ENCODE measurements at places on chromosomes 3 and 15.

GRCh38 chr15:65917407-65917756 lies 48.1 kb downstream of the RAB11A start:
- no peak for DNase-seq

GRCh38 chr3:184805351-184806038 lies 6.5 kb upstream of the VPS8 start:
- DNase-seq: no peak

DNA sequence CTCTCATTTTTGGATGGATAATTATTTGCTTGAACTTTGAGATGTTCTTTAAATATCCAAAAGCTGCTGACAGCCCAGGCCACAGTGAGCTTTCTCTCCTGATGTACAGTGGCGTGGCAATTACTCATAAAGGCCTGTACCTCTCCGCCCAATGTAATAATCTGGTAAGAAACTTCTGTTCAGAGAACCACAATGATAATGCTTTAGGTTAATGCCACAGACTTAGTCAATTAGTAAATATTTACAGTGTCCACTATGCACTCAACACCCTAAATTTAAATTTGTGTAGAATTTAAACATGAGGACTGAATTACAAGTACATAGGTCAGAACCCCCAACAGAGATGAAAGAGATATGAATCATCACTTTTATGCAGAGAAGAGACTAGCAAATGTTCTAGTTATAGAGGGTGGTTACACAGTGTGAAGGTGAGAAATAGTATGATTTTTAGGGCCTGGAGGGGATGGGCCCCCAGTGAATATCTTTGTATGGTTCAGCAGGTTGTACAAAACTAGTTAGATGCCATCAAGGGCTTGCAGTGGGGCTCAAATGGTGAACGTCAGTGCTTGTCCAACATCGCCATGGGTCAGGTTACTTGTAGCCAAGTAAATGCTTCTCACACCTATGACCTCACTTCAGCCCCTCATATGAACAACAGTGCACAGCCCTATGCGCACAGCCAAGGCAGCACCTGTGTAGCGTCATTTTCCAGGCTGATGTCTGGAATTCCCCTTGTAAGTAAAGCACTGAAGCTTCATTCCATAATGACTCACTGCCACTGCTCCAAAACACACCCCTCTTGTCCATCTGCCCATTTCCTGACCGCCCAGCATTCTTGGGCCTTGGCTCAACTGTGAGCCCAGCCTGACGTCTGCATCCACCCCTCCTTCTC lies 13.3 kb downstream of the ABHD2 start:
- DNase-seq: no peak

GRCh38 chr15:67760901-67761300 lies 64.4 kb upstream of the SKOR1 start:
- DNase-seq: no peak

DNA sequence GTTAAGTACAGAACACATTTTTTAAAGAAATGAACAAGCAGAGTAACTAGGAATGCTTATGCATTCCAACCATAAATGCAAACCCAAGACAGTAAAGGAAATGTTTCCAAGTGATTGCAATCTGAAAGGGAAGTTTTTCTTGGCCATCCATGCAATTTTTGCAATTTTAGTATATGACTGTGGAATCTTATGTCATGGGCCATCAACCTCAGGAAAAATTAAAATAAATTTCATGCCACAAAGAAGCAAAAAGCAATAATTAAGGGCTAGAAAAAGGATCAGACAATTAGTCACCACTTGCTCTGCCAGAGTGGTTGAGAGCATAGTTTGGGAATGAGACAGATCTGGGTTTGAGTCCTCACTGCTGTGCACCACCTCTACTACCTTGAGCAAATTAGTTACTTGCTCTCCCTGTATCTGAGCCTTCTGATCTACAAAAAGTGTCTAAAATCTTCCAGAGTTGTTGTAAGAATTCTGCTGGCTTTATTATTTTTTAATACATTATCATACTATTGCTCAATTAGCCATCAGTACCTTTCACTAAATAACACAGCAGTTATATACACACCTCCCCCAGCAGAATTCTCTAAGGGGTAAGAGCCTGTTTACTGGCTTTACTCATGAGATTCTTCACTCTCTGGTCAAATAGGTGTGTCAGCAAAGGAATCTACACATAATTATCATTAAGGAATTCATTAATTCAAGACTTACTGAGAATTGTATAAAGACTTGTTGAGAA lies 49.7 kb upstream of the FBN1 start:
- DNase-seq: no peak

GRCh38 chr3:15578289-15578867 lies 23.0 kb downstream of the HACL1 start:
- DNase-seq: no peak

DNA sequence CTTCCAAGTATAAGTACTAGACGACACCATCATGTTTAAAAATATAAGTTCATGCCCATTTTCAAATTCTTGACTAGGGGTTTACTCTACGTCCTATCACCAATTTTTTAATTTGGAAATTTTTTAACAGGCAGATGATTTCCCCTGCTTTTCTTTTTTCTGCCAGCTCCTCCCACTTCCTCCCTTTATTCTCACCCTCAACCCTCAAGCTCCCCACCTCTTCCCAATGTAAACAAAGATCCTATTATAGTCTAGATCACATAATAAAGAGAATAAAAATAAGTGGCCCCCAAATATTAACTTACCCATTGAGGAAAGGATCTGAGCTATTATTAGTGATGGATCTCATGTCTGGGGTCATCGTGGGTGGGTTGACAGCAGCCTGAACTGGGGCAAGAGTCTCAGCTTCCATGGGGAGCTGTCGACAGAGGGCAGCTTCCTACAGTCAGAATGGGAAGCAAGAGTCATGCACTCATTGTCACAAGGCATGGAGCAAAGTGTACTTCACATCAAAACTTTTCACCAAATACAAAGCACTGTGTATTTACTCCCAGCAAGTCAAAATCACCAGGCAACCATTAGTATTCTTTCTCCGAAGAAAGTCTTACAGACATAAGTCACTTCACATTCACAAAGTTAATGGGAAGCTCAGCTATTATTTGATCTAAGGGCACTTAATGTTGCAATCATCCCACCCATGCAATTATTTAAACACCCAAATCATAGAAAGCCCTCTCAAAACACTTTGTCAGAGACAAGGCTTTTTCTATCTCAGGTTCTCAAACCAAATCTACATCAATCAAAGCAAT lies 53.2 kb downstream of the TM4SF4 start:
- DNase-seq: no peak

- no peak for DNase-seq
Observed at GRCh38 chr3:128177865-128178264, 24.6 kb downstream of the EEFSEC start.

DNA sequence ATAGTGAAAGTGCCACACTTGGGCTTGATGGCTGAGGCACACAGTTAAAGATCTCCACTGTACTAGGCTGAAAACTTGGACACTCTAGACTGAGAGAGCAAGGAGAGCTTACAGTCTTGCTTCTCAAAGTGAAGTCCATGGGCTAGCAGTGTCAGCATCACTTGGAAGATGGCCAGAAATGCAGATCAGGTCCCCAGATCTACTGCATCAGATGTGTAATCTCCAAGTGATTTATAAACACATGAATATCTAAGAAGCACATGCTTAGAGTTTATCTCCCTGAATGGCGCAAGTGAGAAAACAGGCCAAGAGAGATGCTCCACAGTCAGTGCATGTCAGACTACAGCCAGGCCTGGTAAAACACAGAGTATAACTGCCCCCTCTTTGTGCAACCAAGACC lies 308.6 kb downstream of the CLSTN2 start:
- no peak for DNase-seq

GRCh38 chr3:15159501-15160136 lies 46.4 kb upstream of the CAPN7 start:
- no peak for DNase-seq

DNA sequence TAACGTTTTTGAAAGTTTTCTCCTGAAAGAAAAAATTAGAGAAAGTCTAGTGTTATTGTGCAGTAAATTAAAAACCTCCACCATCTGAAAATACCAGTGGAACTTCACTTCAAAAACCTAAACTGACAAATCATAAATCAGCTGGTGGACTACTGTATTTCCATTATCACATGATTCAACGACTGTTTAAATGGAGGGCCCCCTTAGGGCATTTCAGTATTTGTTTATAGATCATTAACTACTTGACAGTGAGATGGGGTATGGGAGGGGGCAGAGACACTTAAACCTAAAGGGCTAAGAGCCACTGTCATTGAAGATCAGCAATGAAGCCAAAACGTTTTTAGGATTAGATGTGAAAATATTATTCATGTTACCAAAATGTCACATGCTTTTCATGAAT lies 8.8 kb upstream of the C15orf61 start:
- DNase-seq: no peak

GRCh38 chr15:73751899-73752805 lies 999 bp downstream of the INSYN1 start:
- no peak for DNase-seq

GRCh38 chr3:71406972-71407810 lies 176.3 kb downstream of the FOXP1 start:
- DNase-seq: no peak

GRCh38 chr3:73046195-73046594 lies 15.3 kb upstream of the EBLN2 start:
- DNase-seq: no peak

DNA sequence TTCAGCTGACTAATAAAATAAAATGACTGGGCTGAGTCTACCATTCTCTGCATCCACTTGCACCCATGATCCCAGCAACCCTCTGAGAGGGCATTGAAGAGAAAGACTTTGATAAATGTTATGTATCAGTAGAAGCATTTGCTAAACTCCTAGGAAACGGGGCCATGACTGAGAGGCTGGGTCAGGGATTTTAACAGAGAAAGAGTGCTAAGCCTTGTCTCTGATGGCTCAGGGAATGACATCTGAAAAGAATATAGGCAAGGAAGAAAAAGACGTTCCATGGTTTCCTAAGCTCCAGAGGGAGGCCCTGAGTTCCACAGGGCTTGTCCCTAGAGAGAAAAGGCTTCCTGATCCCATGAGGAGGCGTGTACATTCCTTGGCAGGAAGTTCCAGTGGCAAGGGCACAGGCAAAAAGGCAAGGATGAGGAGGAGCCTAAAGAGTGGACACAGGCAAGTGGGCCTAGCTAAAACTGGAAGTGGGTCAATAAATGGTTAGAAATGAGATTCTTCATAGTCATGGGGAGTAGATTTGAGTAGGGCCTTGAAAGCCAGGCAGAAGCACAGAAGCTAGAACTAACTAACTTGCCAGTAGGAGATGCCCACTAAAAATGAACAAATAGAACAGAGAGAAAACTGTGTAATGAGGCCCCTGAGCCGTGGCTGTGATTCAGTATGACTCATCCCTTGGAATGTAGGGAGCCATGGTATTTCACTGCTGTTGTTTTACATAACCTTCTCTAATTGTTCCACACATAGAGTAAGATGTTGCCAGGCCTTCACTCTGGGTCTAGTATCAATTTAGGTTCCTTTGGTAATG lies 44.9 kb upstream of the MANF start:
- no peak for DNase-seq

DNA sequence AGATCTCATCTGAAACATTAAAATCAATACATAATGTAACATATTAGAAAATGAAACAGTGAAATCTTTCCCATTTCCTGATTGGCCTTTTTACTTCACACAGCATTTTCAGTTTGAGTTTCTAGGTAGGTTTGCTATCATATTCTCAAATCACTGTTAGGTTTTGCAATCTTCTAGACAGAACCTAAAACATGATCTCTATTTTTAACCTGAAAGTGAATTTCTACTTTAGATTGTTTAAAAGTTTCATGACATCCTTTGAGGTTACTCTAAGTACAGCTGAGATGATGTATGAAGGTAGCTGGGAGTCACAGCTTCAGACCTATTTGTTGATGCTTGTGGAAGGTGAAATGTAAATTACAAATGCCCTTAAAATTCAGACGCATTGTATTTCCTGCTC lies 118.4 kb upstream of the GPR149 start:
- DNase-seq: no peak

DNA sequence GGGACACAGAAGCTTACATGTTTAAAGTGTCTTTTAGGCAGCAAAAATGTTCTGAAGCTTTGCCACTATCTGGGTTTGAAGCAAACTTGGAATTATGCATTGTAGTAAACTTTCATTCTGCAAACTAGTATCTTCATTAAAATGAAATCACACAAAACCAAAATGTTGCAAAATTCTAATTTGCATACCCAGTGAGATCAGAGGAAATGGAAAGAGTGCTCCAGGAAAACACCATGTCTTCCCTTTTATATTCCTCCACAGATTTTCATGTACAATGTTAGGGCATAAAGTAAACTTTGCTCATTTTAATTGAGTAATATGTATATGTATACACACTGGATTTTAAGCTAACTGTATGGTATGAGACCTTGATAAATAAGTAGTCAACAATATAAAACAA lies 23.9 kb downstream of the ANO10 start:
- no peak for DNase-seq

DNA sequence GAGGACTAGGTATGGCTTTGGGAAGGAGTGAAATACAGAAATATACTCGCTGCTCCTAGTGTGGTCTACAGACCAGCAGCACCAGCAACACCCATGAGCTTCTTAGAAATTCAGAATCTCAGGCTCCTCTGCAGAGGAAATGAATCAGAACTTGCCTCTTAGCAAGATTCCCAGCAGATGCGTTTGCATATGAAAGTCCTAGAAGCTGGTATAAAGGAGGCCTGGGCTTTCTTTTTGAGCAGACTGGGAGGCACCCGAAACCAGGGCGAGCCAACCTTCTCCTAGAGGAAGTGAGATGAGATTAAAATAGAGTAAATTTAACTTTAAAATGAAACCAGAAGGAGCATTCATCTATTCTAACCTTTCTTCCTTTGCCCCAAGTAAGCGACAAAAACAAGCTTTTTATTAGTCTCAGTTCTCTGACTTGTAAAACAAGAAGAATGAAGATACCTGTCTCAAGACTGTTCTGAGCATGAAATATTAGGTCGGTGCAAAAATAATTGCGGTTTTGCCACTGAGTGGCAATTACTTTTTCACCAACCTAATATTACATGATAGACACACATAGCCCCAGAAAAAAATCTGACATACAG lies 140.0 kb downstream of the PDZRN3 start:
- no peak for DNase-seq

- DNase-seq: no peak
Observed at GRCh38 chr3:7306901-7307300, 446.0 kb downstream of the GRM7 start.

GRCh38 chr15:60464836-60465630 lies 13.9 kb downstream of the ICE2 start:
- no peak for DNase-seq
